H4 (cell line): ENCODE measurements at places on chromosomes 2 and 18.
A peak's percentile ranks its signal among the peaks of the same experiment; 100 is the strongest.

- DNase-seq: no peak
Observed at GRCh38 chr2:216634370-216635148, 1.3 kb downstream of the IGFBP2 start.

- no peak for DNase-seq
Observed at GRCh38 chr2:64263315-64263714, 119.1 kb upstream of the PELI1 start.

GRCh38 chr2:42010743-42011298, 37.0 kb upstream of the PKDCC start:
- peak; percentile 93 for DNase-seq

DNA sequence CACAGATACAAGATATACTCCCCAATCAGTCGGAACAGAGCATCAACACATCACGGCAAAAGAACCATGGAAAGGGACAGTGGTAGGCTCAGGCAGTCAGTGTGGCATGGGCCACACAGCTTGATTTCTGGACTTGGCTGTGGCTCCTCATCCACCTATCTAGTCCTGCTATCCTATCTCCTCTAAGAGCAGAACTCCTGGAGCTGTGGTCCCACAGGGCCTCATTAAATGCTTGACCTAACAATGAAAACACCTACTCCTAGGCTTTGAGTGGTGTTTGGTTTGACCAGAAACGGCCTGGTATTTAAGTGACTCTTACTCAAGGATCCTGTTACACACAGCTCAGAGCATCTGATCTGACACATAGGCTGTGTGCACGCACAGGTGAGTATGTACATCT, 33.6 kb upstream of the SMAD2 start:
- DNase-seq: no peak

DNA sequence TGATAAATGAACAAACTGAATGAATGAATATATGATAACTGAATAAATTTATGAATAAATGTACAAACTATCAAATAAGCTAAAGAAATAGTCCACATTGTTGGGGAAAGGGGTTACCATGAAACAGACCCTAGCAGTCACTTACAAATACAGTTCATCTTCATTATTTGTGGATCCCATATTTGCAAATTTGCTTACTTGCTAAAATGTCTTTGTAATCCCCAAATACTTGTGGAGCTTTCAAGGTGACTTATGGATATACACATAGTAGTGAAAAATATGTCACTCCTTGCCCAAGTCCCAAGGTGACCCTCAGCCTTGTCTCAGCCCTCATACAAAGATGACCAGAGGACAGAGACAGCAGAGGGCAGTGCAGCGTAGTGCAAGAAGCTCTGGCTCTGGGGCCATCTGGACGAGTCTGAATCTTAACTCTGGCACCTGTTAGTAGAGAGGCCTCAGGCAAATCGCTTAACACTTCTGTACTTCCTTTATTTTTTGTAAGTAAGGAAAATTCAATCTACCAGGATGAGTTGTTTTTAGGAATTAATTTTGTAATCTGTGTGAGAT, 3.1 kb downstream of the PAIP2B start:
- peak; percentile 27 for DNase-seq

DNA sequence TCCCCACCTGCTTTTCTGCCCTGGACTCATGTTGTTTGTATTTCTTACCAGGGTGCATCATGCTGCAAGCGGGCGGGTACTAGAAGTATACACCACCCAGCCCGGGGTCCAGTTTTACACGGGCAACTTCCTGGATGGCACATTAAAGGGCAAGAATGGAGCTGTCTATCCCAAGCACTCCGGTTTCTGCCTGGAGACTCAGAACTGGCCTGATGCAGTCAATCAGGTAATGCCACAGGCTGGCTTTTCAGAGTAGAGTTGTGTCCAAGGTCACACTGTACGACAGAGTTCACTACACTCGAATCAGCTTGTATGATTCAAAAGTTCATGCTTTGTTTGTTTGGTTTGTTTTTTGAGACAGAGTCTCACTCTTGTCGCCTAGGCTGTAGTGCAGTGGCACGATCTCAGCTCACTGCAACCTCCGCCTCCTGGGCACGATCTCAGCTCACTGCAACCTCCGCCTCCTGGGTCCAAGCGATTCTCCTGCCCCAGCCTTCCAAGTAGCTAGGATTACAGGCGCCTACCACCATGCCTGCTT, 19.4 kb downstream of the SRSF7 start:
- DNase-seq: no peak

- peak; percentile 50 for DNase-seq
Observed at GRCh38 chr18:73614812-73615211, 532.8 kb downstream of the FBXO15 start.

DNA sequence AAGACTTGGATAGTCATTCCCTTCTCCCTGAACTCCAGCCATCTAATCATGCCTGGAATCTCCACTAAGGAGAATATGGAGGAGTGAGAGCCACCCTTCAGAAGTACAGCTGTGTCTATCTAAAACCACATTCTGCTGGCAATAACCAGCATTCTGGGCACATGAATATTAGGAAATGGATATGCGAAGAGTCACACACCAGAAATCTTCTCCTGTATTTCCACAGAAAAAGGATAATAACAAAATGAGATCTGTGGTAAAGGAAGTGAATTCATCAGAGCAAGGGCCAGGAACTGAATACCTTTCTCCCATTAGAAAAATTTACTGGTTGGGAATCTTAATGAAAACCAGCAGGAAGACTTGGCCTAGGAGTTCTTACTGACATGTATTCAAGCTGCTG, 218.8 kb downstream of the SCG2 start:
- no peak for DNase-seq

DNA sequence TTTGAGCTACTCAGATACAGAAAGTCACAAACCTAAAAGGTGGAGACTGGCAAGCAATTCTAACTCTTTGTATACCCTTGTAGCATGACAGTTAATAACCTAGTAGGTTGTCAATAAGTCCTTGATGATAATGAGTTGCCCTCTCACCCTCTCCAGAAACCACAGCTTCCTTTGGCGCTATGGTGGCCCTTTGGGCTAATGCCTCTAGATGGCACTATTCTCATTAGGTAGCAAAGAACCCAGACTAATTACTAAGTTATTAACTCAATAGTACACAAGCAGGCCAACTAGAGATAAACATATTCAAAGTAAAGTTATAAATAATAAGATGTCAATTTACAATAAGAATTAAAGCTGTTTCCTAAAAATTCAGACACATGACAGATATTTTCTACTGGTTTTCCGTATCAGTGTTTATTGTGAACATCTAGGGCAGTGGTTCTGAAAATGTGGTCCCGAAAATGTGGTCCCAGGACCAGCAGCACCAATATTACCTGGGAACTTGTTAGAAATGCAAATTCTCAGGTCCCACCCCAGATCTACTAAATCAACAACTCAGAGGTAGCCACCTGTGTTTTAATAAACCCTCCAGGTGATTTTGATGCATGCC, 41.1 kb downstream of the LDAH start:
- no peak for DNase-seq

- DNase-seq: no peak
Observed at GRCh38 chr2:195756218-195756942, 99.4 kb downstream of the SLC39A10 start.

- no peak for DNase-seq
Observed at GRCh38 chr2:42073739-42074503, 26.1 kb downstream of the PKDCC start.

DNA sequence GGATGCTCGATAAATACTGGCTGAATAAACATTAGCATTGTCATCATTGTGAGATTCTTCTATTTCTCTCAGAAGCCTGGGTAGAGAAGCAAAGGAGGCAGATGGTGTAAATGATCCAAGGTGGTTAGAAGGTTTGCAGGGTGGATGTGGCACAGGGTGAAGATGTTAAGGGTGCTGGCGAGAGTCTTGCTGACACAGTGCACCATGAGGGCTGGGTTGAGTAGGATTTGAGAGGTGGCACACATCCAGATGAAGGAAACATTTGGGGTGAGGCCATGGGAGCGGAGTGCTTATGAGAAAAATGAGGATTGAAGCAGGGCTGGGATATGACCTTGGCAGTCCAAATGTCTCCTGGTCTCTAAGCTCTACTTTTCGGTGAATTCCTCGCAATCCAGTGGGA, 17.8 kb upstream of the CPO start:
- no peak for DNase-seq

DNA sequence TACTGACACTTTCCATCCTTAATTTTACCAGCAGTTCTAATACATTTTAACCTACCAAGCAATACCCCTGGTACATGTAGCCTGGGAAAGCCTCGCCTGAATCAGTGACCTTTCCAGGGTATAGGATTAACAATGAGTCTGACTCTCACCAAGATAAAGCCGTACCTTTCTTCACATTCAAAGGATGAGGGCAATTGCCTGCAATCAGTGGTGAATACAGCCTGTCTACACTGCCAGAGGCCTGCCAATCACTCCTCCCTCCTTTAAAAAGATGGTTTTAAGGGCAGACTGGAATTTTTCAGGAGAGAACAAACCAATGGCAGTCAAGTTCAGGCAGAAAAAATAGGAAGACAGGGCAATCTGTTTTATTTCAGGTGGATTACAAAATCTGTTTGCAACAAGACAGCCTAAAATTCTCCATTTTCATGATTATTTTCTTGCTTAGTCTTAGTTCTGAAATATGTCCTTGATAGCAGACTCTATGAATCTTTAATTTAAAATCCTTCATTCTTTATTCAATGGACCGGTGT, 4.8 kb downstream of the EPHA4 start:
- DNase-seq: no peak

GRCh38 chr2:73827018-73827417, 1.7 kb upstream of the STAMBP start:
- DNase-seq: no peak

DNA sequence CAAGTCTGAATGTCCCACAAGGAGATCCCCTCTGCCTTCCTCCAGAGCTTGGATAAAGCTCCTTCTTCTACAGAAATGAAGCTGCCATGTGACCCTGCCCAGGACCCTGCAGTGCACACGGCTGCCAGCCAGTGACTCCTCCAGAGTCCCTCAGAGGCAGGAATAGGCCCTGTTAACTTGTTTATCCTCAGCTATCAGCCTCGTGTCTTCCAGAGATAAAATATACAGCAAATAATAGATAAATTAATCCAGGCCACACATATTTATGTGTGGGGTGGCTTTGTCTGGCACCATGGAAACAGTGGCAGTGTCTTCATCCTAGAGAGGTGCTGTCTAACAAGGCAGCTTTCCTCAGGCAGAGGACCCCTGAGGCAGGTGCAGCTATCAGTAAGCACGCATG, 66.7 kb downstream of the TMEM18 start:
- no peak for DNase-seq

DNA sequence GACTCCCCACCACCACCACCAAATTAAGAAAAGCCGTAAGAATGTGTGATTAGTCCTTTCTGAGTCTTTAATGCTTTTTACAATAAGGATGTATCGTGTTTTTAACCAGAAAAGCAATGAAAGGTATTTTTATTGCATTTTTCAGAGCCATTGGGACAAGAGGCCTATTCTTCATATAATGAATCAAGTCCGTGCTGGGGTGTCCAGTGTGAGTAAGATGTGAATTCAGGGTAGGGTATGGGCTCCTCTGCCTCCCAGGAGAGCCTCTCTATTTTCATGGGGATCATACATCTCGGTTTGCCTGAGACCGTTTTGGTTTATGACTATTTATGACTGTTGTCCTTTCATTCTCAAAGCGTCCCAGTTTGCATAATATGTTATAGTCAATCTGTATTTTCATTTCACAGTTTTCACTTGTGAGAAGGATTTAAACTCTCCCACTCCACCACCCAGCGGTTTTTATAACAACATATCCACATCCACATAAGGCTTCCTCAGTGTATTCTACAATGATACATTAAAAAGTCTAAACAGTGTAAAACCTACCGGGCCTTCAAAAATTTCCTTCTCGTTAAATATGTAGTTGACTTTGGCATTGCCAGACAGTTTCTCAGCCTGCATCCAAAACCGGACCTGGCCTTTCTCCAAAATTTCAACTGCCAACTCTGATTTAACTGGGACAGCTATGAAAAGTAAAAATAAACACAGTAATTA, 80.8 kb upstream of the LPIN2 start:
- DNase-seq: no peak

- peak; percentile 28 for DNase-seq
Observed at GRCh38 chr2:206212673-206213513, 53.2 kb downstream of the EEF1B2 start.

GRCh38 chr2:241843321-241844065, 15.2 kb downstream of the PDCD1 start:
- no peak for DNase-seq

DNA sequence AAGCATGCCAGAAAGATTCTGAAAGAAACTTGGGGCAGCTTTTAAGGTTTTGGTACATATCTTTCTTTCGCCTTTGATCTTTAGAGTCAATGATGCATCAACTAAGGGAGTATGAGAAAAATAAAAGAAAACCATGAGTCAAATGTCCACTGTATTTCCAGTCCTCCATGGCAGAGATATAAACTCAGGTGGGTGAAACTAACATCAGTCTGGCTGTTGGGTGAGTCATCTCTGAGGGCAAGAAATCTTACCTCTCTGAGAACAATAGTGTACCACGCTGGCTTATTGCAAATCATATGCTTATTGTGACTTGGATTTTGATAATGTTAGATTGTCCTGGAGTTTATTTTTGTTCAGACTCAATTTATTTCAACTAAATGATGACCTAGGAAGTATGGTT, 521.0 kb downstream of the PLCL1 start:
- DNase-seq: no peak

DNA sequence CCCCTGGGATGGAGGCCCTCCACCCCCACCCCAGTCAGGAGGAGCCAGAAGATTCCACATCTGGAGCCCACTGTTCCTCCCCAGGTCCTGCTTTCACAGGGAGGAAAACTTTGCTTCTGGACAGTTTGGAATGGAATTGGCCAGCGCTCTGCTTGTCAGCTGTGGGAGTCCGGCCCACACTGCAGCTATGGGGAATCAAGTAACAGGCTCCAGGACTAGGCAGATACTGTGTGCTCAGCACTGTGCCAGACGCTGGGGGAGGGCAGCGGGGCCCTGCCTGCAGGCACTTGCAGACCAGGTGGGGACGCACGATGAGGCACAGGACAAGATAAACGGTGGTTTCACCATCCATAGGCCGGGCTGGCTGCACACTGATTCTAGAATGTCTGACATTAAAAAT, 114.0 kb downstream of the STPG4 start:
- DNase-seq: no peak

GRCh38 chr2:227406177-227407031, 18.7 kb upstream of the SCYGR1 start:
- peak; percentile 96 for DNase-seq

DNA sequence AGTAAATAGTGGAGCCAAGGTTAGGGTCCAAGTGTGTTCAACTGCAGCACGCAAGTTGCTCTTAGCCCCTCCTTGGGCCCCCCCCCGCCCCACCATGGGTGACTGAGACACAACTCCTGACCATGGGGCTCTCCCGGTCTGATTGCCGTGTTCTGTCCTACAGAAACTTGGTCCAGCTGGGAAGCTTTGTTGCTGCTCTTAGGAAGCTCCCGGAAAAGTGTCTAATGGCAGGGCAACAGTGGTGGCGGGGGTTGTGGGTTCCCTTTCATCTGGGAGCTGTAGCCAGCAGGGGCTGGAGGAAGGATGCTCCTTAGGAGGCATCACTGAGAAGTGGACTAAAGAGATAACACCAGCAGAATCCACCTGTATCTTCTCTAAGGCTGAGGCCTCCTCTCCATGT, 111.1 kb downstream of the CYP26B1 start:
- DNase-seq: no peak

GRCh38 chr2:191321861-191322662, 76.9 kb downstream of the MYO1B start:
- DNase-seq: peak; percentile 66
